ENCODE measurements at places on chromosomes 16 and 17.

- DNase-seq = no peak
These were observed 4.3 kb downstream of the CTU2 start for GRCh38 chr16:88710556-88710955.

- no peak for DNase-seq
These were observed 12.2 kb upstream of the VAT1L start for GRCh38 chr16:77775911-77776909.

DNA sequence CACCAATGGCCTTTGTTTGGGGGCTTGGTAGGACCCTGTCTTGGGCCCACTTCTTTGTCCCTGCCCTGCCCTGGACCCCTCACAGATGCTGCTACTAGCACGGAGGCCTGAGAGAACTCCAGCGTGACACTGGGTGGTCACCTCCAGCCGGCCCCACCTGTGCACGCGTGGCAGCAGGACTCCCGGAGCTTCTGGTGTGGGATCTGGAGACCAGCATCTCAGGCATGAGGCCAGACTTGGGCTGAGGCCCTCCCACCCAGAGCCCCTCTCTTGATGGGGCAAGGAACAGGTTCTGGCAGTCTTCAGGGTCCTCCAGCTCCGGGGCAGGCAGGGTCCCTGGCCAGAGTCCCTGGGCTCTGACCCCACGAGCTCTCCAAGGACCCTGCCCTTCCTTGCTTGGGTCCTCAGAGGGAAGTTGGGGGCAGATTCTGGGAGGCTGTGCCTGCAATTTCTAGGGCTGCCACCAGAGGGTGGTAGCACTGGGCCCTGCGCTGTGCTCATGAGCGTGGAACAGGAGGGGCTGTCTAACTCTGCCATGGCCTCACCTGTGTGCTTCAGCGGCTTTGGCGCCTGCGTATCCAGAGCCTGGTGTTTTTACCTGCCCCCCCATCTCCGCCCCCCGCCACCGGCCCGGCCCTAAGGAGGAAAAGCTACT is 3.1 kb upstream of the BAIAP3 start:
- DNase-seq = no peak

DNA sequence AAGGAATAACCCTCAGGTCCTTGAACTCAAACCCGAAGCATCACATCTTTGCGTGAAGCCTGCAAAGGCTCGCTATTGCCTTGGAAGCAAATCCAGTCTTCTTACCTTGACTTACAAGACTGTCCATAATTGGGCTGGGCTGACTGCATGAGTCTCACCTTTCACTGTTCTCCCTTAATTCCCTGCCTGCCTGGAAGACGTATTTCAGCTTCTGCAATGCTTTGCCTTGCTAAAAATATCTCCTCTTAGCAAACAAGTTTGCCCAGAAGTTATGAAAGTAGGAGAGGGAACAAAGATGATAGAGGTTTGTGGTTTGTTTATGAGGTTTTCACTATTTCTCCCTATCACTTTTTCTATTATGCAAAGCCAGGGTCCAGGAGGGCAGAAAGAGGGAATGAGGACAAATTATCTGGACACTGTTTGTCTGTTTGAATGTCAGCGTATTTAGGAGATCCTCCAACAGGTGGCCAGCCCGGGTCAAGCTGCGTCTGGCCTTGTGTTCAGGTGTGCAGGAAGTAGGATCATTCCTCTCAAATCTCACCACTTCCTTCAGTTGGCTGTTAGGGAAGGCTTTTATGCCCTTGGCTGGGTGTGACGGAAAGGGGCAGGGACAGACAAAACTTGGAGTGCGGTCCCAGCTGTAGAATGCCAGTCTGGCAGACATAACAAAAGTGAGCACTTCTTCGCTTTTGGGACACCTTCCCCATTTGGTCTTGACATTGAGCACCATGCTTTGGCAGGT is 488.9 kb downstream of the CDH13 start:
- no peak for DNase-seq

DNA sequence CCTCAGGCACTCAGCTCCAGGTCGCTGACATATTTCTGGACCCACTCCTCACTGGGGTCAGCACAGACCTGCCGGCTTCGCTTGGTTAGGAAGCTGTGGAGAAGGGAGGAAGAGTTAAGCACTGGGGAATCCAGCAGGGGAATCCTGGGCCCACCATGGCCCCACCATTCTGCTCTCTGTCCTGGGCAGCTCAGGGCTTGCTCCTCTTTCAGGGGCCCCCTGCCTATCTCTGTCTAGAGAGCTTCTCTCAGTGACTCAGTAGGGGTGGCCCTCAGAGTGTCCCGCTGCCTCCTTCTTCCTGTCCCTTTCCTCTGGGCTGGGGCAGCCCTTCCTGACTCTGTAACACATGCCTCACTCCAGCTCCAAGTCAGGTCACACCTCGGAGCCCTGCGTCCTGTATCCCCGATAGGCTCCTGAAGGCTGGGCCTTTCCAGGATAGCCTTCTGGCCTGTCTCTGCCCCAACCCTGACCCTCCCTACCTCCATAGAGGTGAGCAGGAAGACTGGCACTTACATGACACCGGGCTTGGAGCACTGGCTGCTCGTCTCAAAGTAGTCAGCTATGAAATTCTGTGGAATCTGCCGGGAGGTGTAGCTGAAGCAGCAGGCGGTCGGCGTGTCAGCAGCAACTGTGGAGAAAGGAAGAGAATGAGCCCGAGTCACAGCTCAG is 1.1 kb downstream of the CCL3 start:
- no peak for DNase-seq

- DNase-seq = no peak
These were observed 292 bp downstream of the WSCD1 start for GRCh38 chr17:6070430-6070912.

DNA sequence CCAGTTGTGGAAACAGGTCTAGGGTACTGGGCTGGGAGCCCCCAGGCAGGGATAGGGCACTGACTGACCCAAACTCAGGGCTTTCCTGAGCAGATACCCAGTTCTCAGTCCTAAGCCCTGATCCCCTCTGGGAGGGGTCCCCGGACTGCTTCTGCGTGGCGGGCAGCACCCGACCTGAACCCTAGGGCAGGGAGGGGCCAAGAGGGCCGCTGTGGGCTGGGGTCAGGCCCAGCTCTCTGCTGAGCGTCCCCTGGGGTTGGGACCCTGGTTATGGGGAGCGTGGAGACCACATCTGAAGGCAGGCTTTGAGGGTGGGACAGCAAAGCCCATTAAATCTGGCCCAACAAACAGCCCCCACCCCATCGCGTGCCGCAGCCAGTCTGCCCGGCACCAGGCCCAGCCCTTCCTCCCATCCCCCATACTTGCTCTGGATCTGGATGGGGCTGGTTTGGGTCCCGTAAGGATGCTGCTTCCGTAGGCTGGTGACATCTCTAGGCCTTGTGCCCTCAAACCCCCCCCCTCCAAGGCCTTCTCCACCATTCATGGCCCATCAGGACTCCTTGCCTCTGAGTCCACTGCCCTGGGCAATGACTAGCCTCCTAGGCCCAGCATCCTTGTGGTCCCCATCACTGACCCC is 691 bp upstream of the FAM83G start:
- DNase-seq = no peak

DNA sequence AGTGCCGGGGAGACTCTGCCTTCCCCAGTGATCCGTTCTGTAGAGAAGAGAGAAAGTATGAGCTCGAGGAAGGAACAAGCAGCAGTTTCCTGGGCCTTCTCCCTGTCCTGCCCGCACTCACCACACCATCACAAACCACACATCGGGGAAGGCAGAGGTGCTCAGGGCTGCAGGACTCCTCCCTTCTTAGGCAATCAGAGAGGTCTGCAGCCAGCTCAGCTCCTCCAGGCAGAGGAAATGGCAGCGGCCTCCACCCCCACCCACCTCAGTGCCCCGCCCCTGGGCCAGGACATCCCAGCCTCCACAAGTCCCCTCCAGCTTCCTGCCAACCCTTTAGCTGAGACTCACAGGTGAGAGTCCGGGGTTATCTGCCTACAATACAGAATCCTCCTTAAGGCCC is 2.0 kb downstream of the ZNF319 start:
- DNase-seq = peak; percentile 27

- no peak for DNase-seq
These were observed 50.6 kb upstream of the TANGO6 start for GRCh38 chr16:68792465-68793324.

DNA sequence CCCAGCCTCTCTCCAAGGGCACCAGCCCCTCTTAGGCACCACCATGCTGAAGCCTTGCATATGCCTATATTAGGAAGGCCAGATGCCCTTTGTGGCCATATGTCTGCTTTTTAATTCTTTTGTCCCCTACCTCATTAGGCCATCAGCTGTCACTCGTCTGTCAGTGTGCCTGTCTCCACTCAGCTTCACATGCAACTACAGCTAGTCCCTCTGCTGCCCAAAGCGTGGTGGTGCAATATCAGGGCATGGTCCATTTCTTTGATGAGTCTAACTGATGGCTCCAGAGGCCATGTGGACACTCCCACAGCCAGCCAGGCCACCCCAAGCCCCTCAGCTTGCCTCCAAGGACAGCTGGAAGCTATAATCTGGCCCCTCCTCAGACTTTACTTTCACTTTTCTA is 36.3 kb downstream of the MYO18A start:
- no peak for DNase-seq

DNA sequence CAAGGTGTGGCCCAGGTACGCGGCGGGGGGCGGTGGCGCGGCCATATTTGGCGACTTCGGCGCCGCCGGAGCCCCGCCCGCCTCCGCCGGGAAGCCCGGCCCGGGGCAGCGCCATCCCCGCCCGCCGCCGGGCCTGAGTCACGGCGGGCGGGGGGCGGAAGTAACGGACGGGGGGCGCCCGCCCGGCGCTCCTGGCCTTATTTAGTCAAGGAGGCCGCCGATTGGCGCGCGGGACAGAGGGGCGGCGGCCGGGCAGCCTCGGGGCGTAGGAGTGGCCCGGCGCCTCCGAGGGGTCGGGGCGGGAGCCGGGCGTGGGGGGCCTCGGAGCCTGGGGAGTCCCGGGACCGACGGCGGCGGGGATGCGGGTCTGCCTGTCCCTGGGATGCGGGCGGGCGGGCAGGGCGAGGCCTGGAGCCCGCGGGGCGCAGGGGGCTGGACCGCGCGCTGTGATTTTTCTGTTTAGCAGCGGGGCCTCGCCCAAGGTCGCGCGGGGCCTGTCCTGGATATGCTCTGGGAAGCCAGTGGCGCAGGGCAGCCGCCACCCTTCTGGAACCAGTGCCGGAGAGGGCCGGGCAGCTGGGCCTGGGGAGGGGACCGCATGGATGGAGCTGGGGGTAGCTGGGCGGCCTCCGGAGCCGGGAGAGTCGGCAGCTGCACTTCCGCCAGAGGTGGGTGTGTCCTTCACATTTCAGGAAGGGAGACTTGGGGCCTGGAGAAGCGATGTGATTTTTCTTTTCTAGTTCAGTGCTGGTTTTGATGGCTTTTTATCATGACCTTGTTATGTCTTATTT is 2.3 kb upstream of the ACTG1 start:
- peak; percentile 84 for DNase-seq

GRCh38 chr17:2901582-2901981 is 105.3 kb downstream of the RAP1GAP2 start:
- peak; percentile 40 for DNase-seq

- no peak for DNase-seq
These were observed 19.2 kb downstream of the CEP112 start for GRCh38 chr17:66172691-66173223.

GRCh38 chr16:20675488-20676267 is 21.8 kb downstream of the ACSM1 start:
- no peak for DNase-seq

- DNase-seq = peak; percentile 73
These were observed 45.3 kb upstream of the JPH3 start for GRCh38 chr16:87556941-87557459.

DNA sequence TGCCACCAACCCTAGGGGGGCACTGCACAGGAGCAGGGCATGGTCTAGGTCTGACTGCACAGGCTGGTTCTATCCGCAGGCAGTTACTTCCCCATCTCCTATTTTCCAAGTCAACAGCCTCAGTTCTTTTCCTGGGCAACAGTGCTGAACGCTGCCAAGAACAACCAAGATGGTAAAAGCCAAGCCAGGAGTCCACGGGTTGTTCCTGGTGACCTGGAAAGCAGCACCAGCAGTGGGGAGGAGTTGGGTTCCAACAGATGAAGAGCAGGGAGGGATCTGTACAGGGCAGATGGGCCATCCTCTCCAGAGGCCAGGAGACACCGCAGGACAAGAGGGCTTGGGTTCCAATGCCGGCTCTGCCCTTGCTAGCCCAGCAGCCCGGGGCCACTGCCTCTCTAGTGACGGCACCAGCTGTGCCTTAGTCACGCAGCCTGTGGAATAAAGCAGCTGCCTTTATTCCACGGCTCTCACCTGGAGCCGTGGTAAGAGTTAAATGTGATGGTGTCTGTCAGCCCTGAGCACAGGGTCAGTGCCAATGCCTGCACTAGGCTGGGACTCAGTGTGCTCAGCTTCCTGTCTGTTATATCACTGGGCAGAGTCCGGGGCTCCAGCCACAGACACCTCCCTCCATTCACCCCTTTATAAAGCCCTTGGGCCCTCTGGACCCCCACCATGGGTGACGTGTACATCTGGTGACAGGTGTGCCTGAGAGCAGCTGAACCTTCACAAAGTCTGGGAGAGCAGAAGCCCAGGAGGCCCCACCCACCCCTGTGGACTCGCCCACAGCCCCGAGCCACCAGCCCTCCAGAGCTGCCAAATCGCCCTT is 44.9 kb downstream of the MARF1 start:
- DNase-seq = no peak

DNA sequence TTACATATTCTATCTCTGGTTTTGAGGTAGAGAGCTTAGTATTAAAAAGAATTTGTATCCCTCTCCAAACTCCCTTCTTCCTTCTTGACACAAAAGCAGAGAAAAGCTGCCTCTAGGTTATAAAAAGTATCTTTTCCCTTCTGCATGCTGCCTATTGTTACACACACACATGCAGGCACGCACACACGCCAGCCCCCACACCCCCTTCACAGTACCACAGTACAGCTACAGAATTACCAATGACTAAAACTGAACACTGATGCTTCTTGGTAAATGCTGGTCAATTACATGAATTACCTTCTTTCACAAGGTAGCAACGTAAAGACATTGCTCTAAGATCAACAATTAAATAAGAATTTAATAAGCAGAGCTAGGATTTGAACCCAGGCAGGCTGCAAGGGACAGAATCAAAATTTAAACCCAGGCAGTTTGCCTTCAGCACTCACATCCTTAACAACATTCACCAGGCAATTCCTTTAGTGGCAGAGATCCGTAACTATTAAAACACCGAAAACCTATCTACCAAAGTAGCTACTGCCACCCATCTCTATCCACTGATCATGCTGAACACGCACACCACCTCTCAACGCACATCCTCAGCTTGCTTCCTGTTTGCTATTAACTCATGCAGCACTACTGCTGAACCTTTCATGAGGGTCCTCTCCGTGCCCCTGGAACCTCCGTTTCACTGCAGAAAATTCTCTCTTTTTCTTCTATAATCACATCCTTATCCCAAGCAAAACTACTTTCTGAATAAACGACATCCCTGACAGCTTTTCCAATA is 37.8 kb downstream of the YWHAE start:
- no peak for DNase-seq

- DNase-seq = no peak
These were observed 159.1 kb downstream of the SKAP1 start for GRCh38 chr17:48270899-48271298.

GRCh38 chr17:62565817-62566216 is 61.7 kb upstream of the MRC2 start:
- no peak for DNase-seq

DNA sequence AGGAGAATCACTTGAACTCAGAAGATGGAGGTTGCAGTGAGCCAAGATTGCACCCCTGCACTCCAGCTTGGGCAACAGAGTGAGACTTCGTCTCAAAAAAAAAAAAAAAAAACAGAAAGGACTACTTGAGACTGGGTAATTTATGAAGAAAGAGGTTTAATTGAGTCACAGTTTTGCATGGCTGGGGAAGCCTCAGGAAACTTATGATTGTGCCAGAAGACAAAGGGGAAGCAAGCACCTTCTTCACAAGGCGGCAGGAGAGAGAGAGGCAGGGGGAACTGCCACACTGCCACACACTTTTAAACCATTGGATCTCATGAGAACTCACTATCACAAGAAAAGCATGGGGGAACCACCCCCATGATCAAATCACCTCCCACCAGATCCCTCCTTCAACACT is 9.0 kb upstream of the MILR1 start:
- no peak for DNase-seq
